Psoas muscle (tissue), 8 donors: ENCODE measurements at places on chromosomes 5 and 9. TPM values are rescaled to one million over a fixed set of nuclear protein-coding genes. Genes with fewer than 3 reads are reported as not detected.

Gene ADCY2
- 37.4 TPM for polyA plus RNA-seq

Gene WDR38
- not detected for polyA plus RNA-seq

Gene IFNA1
- polyA plus RNA-seq, result not detected

Gene LCN1
- not detected for polyA plus RNA-seq

Gene DBH
- polyA plus RNA-seq, result 0.04 TPM

Gene BRINP1
- polyA plus RNA-seq, result not detected

Gene ISOC1
- polyA plus RNA-seq, result 18.8 TPM

Gene TMEM203
- 71.6 TPM for polyA plus RNA-seq

Gene DRD1
- polyA plus RNA-seq, result not detected

Gene CXCL14
- polyA plus RNA-seq, result 8.8 TPM

Gene IARS1
- 45.6 TPM for polyA plus RNA-seq

DNA sequence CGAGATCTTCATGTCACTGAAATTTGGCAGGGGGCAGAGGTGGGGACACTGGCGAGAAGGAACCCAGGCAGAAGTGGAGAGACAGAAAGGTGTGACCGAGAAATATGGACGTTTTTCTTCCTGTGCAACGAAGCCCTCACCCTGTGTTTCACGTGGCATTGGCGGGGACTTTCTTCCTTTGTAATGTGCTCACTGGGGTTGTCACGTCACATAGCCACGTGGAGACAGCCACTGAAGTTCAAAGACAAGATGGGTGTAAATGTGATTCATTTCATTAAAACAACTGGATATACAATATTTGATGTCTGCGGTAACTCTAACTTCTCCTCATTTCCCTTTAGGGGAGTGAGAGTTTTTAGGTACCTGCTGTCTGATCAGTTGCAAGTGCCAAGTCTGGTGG, 225.7 kb downstream of the FSTL4 start:
- no peak for DNase-seq

- DNase-seq, result no peak
Observed at GRCh38 chr9:84151236-84151635, 170.6 kb downstream of the RMI1 start.

GRCh38 chr5:118310401-118310800, 677.9 kb downstream of the DTWD2 start:
- DNase-seq, result no peak

- no peak for DNase-seq
Observed at GRCh38 chr9:125810161-125810560, 63.0 kb downstream of the PBX3 start.

- no peak for DNase-seq
Observed at GRCh38 chr9:95750725-95751519, 124.6 kb upstream of the ERCC6L2 start.

DNA sequence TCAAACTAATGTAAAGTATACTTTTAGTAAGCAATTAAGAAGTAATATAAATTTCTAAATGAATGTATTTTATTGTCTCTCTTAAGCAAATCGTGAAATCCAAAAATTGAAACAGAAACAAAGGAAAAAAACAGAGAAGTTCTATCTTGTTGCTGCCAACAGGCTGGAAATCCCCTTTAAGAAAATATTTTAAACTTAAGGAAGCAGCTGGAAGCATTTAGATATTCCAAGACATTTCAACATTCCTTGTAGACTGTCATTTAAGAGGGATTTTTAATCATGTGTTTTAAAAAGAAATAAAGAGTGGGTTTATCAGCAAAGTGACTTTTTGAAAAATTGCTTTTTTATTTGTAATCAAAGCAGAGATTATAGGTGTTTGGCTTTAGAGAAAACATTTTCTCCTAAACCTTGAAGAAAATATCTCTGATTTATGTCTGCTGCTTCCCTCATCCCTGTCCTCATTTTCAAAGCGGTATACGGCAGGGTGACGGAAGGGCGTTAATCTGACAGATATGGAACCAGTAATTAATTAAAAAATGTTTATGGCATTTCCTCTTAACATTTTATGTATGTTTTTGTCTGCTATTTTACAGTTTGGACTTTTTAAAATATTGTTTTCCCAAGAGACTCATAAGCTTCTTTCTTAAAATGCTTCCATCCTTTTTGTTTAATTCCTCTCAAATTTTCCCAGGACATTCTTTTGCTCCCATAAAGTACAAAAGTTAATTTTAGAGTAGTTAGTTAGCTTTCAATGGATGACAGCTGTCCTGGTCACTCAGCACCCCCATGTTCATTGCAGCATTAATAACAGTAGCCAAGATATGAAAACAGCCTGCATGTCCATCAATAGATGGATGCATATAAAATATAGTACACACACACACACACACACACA, 245.6 kb downstream of the LURAP1L start:
- DNase-seq, result no peak

- DNase-seq, result peak; percentile 89
Observed at GRCh38 chr5:171418316-171418981, 998 bp upstream of the FGF18 start.

GRCh38 chr5:41754857-41755256, 115.4 kb downstream of the OXCT1 start:
- no peak for DNase-seq

- no peak for DNase-seq
Observed at GRCh38 chr9:126198854-126199253, 127.8 kb upstream of the MVB12B start.

- DNase-seq, result no peak
Observed at GRCh38 chr9:626596-626995, 214.9 kb upstream of the DMRT1 start.

- DNase-seq, result no peak
Observed at GRCh38 chr5:116273448-116274242, 188.8 kb downstream of the COMMD10 start.

- no peak for DNase-seq
Observed at GRCh38 chr9:136262671-136263178, 17.1 kb upstream of the QSOX2 start.

DNA sequence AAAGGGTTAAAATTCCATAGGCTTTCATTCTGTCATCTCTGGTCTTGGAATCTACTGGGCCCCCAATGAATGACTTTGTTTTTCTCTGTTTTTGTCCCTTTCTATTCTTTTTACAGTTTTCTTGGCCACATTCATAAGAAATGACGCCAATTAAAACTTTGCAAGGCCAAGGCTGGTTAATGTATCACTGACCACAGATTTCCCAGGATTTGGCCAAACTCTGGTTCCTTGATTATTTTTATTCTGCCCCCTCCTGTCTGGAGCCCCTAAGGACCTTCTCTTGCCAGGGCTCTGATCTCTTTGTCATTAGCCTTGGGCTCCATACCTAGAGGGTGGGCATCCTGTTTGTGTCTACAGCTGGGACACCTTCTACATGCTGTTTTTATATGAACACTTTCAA, 388.9 kb upstream of the PAPPA start:
- DNase-seq, result no peak

GRCh38 chr5:151086905-151087360, 6.1 kb upstream of the TNIP1 start:
- no peak for DNase-seq

- DNase-seq, result peak; percentile 87
Observed at GRCh38 chr5:134503088-134503936, 22.2 kb upstream of the JADE2 start.

- no peak for DNase-seq
Observed at GRCh38 chr5:143024228-143024920, 254.2 kb downstream of the ARHGAP26 start.

- no peak for DNase-seq
Observed at GRCh38 chr5:149578896-149579295, 2.4 kb upstream of the ARHGEF37 start.

DNA sequence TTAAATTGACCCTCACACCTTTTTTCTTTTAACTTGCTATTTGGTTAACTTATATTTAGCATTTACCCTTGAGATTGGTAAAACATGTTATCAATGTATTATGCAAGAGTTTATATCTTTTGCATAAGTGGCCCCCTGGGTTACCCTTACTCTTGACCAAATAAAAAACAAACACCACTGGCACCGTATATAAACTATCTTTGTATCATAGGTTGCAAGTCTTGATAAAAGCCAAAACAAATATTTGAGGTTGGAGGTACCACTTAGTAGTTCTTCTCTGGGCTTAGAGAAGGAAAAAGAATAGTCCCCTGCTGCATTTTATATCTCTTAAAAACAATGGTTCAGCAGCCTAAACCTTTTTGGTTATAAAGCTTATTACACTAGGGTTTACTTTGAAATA, 61.3 kb downstream of the WDR36 start:
- no peak for DNase-seq

- no peak for DNase-seq
Observed at GRCh38 chr5:116130471-116130870, 45.6 kb downstream of the COMMD10 start.

GRCh38 chr5:13939638-13940037, 4.8 kb downstream of the DNAH5 start:
- DNase-seq, result no peak

- DNase-seq, result no peak
Observed at GRCh38 chr9:120579139-120580050, 572 bp downstream of the CDK5RAP2 start.

DNA sequence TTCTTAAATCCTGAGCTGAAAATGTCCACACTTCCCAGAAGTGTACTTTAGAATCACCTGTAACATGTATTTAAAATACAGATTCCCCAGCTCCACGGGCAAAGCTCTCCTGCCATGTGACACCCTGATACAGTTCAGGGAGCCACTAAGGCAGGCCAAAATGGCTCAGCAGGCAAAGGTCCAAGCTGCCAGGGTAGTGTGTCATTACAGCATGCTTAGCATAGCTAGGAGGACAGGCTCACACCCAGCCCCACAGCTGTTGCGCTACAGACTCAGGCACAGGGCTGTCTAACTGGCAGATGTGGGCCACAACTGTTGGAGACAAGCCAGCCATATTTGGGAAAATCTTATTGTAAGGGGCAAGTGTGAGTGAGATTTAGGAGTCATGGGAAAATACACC, 73.0 kb downstream of the C9orf85 start:
- DNase-seq, result peak; percentile 92

DNA sequence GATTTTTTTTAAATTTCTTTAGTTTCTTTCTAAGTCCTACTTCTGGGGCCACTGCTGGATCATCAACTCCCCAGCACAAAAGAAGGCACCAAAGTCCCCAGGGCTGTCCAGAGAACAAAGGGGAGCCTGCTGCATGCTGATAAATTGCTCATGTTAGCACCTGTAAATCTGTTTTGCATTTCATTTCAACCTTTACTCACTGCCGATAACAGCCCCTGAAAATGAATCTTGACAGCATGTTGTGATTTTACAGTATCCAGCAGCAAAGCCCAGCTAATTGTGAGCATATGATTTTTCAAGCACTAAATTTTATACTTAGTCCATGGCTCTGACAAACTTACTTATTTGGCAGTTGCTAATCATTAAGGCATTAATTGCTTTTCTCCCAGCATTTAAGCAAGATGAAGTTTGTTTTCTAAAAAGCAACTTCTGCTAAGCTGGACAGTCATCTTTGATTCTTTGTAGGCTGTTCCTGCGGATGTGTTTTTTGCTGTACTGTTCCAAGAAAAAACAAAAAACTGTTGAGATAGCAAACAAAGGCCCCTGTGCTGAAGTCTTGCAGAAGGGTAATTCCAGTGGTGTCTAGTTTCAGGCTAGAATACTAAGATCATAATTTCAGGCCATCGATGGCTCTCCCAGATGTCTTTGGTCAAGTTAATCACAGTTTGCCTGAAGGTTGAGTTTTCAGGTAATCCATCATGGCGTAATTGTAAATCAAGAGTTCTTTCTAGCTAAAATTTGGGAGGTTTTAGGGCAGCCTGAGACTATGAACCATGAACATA, 73.1 kb upstream of the GAS1 start:
- no peak for DNase-seq

DNA sequence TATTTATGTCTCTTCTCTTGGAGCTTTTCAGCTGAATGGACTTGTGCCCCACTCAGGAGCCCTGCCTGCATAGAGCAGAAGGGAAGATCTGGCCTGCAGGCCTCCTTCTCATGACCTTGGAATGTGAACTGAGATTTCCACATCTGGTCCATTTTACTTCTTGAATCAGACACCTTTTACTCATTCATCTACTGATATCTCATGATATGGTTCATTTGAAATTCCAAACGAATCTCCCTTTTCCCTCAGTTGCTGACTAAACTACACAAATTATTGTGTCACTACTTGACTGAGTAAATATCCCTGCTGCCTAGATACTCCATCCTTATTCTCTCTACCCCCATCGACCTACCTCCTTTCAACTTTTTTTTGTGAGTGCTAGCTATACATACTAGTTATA, 138.7 kb downstream of the PLCXD3 start:
- no peak for DNase-seq

GRCh38 chr5:43202380-43202779, 10.4 kb downstream of the NIM1K start:
- DNase-seq, result no peak

GRCh38 chr5:139841549-139841948, 45.9 kb downstream of the PSD2 start:
- no peak for DNase-seq

DNA sequence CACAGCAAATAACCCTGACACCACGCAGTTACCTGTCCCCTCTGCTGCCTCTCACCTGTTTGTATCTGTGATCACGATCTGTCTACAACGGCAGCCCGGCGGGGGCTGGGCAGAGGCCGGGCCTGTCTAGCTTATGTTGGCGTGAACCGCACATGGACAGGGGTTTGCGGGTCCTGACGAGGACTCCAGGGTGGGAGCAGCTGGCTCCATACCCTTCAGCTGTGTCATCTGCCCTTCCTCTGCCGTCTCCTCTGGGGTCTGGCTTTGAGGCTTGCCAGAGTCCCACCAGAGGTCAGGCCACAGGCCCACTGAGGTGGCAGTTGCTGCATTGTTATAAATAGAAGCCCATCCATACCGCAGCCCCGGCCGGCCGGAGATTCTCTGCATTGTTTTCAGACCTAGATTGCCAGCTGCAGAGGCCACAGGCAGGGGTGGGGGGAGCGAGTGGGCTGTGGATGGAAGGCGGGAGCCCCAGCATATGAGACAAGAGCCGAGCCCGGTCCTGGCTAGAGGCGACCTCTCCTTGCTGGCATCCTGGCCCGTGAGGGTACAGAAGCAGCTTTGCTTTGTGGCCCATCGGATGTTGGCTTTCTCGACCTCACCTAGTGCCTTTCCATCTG, 37.8 kb downstream of the FAM78A start:
- DNase-seq, result no peak

DNA sequence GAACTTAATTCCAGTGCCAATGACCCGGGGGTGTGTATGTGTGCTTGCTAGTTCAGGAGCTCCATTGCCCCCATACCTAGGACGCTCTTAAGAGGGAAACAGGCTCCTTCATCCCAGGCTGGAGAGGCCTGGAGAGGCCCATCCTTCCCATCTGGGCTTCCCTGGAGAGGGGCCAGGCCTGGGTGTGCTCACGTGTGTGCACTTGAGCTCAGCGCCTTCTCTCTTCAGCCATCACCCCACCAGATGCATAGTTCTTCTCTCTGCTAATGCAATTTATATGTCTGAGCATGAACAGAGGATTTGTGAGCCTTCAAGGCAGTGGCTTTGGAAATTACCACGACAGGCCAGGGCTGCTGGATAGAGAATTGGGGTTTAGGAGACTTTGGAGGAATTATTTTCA, 48.6 kb upstream of the SHB start:
- no peak for DNase-seq
